PC-3 (cell line): ENCODE measurements at places on chromosomes 16 and 17.

- no peaks in the 10 kb centered on the region for H3K27me3 ChIP-seq
- H3K27ac ChIP-seq, result no peak overlapping the region
- DNase-seq, result no peak
Observed at GRCh38 chr16:3092501-3092941, 6.6 kb downstream of the ZSCAN10 start.

GRCh38 chr16:29972500-29972899 lies 1.2 kb upstream of the TAOK2 start:
- H3K4me1 ChIP-seq, result peaks cover 22% of the 10 kb centered on the region
- H3K36me3 ChIP-seq, result no peaks in the 10 kb centered on the region
- no peaks in the 10 kb centered on the region for H3K27me3 ChIP-seq
- no peak overlapping the region for H3K4me3 ChIP-seq
- no peak for DNase-seq
- H3K27ac ChIP-seq, result no peak overlapping the region

DNA sequence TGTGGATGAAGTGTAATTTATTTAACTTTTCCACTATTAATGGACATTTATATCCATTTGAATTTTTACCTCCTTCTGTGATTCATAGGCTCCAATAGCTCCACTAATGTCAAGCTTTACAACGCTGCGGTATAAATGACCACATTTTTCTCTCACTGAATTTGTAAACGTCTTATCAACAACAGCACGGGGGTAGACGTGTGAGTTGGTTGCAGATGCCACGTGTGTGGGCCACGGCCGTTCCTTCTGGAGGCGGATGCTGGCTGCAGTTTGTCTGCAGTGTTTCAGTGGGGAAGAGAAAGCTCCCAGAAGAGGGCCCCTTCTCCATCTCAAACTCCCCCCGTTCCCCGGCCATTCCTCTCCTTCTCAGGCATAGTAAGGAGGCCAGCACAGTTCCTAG lies 68.2 kb upstream of the XYLT1 start:
- no peak overlapping the region for H3K4me3 ChIP-seq
- H3K27ac ChIP-seq, result no peak overlapping the region
- no peaks in the 10 kb centered on the region for H3K36me3 ChIP-seq
- DNase-seq, result no peak
- H3K4me1 ChIP-seq, result no peaks in the 10 kb centered on the region

DNA sequence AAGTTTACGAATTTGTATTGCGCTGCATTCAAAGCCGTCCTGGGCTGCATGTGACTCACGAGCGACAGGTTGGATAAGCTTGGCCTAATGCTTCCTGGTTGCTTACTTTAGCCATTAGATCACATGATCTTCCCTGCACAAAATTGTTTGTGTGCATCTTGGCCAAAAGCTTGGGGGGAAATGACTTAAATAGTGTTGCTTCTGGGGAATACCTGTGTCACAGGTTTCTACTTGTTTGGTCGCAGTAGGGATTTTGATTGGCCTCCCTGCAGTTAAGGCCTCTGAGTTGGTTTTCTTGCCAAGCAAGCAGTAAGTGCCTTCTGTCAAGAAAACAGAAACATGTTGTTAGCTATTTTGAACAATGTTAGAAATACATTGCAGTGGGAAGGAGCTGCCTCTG lies 39.6 kb upstream of the DUSP14 start:
- peaks cover 2% of the 10 kb centered on the region; the same call in 1 of the 2 replicates for H3K36me3 ChIP-seq
- H3K4me1 ChIP-seq, result peaks cover 57% of the 10 kb centered on the region
- DNase-seq, result peak; percentile 72

DNA sequence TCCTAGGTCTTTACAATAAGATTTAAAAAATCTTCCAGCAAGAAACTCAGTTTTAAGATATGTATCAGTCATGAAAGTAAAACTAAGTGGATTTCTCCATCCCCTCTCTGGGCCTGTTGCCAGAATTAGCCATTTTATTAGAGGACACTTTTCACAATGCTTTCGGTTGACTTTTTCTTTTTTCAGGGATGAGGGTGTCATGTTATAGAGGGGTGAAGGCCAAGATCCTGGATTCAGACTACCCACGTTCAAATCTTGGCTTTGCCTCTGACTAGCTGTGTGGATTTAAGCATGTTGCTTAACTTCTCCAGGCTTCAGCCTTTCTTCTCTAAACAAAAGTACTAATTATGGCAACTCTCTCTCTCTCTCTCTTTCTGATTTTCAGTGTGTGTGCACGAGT lies 111.7 kb upstream of the COX10 start:
- H3K36me3 ChIP-seq, result no peaks in the 10 kb centered on the region
- no peak overlapping the region for H3K27ac ChIP-seq
- DNase-seq, result peak; percentile 41
- no peaks in the 10 kb centered on the region for H3K27me3 ChIP-seq

GRCh38 chr17:57584050-57584551 lies 161.0 kb downstream of the CCDC182 start:
- H3K4me1 ChIP-seq, result no peaks in the 10 kb centered on the region
- no peaks in the 10 kb centered on the region for H3K27me3 ChIP-seq
- no peak for DNase-seq
- no peak overlapping the region for H3K4me3 ChIP-seq

- no peak for DNase-seq
- no peaks in the 10 kb centered on the region for H3K4me1 ChIP-seq
- no peaks in the 10 kb centered on the region for H3K36me3 ChIP-seq
- H3K27me3 ChIP-seq, result no peaks in the 10 kb centered on the region
- no peak overlapping the region for H3K4me3 ChIP-seq
Observed at GRCh38 chr16:82395212-82395611, 225.2 kb upstream of the MPHOSPH6 start.

DNA sequence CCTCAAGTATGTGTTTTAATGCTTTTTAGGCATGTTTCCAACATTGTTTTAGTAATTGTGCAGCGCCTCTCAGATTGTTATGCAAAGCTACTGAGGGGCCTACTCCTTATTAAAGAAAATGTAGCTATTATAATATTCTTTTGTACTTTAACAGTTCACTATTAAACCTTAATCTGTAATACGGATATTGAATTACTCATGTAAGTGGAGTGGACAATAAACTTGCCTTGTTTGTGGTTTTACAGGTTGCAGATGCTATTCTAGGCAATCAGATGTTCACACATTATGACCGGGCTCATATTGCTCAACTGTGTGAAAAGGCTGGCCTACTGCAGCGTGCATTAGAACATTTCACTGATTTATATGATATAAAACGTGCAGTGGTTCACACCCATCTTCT lies 41.0 kb downstream of the PTRH2 start:
- no peaks in the 10 kb centered on the region for H3K27me3 ChIP-seq
- no peak overlapping the region for H3K4me3 ChIP-seq
- peaks cover 59% of the 10 kb centered on the region for H3K4me1 ChIP-seq
- H3K27ac ChIP-seq, result no peak overlapping the region
- H3K36me3 ChIP-seq, result peaks cover 86% of the 10 kb centered on the region

DNA sequence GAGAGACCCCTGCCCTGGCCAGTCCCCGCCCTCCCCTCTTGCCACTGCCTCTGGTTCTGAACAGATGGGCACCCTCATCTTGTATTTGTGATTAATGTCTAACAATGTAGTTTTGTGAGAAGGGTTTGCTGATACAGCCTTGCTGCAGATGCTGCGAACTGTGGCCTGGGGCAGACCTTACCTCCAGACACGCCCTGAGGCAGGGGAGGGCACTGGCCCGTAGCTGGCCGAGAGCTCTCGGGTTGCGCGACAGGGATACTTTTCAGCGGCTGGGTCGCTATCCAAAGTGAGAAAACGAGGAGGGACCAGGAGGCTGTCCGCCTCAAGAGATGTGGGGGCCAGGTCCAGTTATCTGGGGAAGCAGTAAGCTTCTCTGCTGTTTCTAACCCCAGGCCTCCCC lies 21.9 kb downstream of the STH start:
- no peaks in the 10 kb centered on the region for H3K4me1 ChIP-seq
- H3K27ac ChIP-seq, result no peak overlapping the region
- H3K36me3 ChIP-seq, result peaks cover 4% of the 10 kb centered on the region
- H3K27me3 ChIP-seq, result no peaks in the 10 kb centered on the region
- DNase-seq, result no peak
- no peak overlapping the region for H3K4me3 ChIP-seq

DNA sequence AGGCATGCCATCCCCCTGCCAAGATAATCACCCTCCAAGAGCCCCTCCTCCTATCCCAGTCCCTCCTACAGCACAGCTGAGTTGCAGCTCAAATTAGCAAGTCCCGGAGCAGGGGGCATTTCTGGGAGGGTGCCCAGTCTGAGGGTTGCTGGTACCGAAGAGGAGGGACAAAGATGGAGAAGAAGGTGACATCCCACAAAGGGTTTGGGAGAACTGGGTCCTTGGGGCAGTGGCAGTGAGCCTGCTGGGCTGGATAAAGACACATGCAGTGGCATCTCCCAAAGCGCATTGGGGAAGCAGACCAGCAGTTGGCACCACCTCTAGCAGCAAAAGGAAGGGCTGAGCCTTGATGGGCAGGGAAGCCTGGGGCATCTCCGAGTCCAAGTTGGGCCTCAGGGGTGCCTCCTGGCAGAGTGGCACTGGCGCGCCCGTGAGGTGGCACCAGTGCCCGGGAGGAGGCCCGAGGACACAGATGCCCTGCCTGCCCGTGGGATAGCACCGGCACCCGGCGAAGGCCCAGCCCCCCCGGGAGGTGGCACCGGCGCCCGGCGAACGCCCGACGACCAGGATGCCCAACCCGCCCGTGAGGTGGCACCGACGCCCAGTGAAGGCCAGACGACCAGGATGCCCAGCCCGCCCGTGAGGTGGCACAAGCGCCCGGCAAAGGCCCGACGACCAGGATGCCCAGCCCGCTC lies 622 bp downstream of the TOM1L2 start:
- peaks cover 13% of the 10 kb centered on the region for H3K4me1 ChIP-seq
- DNase-seq, result no peak
- peak overlapping the region; percentile 80 for H3K4me3 ChIP-seq
- H3K36me3 ChIP-seq, result no peaks in the 10 kb centered on the region

- H3K27me3 ChIP-seq, result no peaks in the 10 kb centered on the region
- no peaks in the 10 kb centered on the region for H3K4me1 ChIP-seq
- H3K36me3 ChIP-seq, result no peaks in the 10 kb centered on the region
- H3K27ac ChIP-seq, result no peak overlapping the region
- peak; percentile 74 for DNase-seq
Observed at GRCh38 chr17:39963829-39964228, 1.0 kb downstream of the GSDMA start.

DNA sequence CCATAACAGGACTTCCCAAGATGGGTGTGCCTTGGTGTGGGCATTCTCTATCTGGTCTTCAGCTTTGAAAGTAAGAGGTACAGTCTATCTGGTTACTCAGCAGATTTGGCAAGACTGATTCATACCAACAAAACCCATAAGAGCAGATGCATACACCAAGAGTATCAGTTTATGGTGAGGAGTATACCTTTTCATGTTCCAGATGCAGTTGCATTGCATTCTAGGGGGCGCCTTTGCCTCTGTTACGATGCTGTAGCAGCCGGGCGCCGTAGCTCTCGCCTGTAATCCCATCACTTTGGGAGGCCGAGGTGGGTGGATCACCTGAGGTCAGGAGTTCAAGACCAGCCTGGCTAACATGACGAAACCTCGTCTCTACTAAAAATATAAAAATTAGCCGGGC lies 31.1 kb upstream of the CARMIL2 start:
- peaks cover 41% of the 10 kb centered on the region for H3K36me3 ChIP-seq
- DNase-seq, result peak; percentile 11
- H3K27me3 ChIP-seq, result no peaks in the 10 kb centered on the region
- no peak overlapping the region for H3K27ac ChIP-seq

- H3K36me3 ChIP-seq, result no peaks in the 10 kb centered on the region
- H3K27me3 ChIP-seq, result no peaks in the 10 kb centered on the region
- no peak overlapping the region for H3K4me3 ChIP-seq
- no peaks in the 10 kb centered on the region for H3K4me1 ChIP-seq
- DNase-seq, result no peak
Observed at GRCh38 chr16:67302970-67303369, 23.6 kb downstream of the KCTD19 start.

- H3K27ac ChIP-seq, result no peak overlapping the region
- peaks cover 21% of the 10 kb centered on the region for H3K36me3 ChIP-seq
- DNase-seq, result no peak
- no peaks in the 10 kb centered on the region for H3K4me1 ChIP-seq
Observed at GRCh38 chr17:59178266-59178985, 22.9 kb downstream of the PRR11 start.

- H3K4me3 ChIP-seq, result no peak overlapping the region
- no peak for DNase-seq
- H3K27me3 ChIP-seq, result no peaks in the 10 kb centered on the region
- H3K4me1 ChIP-seq, result no peaks in the 10 kb centered on the region
- H3K36me3 ChIP-seq, result peaks cover 19% of the 10 kb centered on the region
- no peak overlapping the region for H3K27ac ChIP-seq
Observed at GRCh38 chr16:66800856-66801255, 528 bp downstream of the TERB1 start.

DNA sequence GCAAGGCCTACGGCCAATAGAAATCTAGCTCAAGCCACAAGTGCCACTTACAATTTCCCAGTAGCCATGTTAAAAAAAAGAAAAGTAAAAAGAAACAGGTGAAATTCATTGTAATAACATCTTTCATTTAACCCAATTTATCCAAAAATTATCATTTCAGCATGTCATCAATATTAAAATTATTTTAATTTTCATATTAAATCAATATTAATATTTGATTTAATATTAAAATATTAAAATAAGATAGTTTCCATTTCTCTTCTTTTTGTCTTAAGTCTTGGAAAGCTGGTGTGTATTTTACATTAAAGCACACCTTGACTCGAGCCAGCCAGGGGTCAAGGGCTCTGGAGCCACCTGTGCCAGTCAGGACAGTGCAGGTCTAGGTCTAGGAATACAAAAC lies 12.7 kb upstream of the C16orf74 start:
- no peaks in the 10 kb centered on the region for H3K36me3 ChIP-seq
- DNase-seq, result no peak
- H3K27me3 ChIP-seq, result no peaks in the 10 kb centered on the region
- no peak overlapping the region for H3K27ac ChIP-seq
- peaks cover 14% of the 10 kb centered on the region for H3K4me1 ChIP-seq

DNA sequence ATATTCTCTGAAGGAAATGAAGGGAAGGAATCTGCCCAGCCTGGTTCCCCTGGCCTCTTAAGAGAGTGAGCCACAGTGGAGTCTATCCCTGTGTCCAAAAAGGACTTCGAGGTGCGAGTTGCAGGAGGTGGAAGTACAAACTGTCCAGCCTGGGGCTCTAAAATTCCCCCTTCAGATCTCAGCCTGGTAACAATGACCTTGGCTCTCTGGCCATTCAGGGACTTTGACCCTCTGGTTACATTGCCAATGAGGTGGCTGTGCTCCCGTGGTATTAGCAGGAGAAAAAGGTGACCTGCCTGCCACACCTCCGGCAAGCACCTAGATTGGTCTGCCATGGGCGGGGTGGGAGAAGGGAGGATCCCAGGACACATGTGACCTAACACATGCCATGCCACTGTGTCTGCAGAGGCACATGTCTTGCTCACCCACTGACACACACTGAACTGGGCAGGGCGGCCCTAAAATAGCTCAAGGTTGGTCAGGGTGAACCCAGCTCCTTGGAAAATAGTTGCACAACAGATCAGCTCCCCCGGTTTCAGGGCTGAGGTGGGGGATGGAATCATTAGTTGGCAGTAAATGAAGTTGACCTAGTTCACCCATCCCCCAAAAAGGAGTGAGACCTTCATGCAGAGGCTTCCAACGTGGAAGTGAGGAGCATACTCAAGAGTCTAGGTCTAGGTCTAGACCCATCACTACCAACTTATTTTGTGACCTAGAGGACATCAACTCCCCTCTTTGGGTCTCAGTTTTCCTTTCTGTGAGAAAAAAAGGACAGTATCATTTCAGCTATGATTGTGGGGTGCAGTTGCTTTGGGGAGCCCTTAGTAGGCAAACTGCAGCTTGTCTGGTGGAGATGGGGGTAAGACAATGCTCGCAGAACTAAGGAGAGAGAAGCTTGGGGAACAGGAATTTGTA lies 2.2 kb downstream of the NR1D1 start:
- H3K27ac ChIP-seq, result peak overlapping the region; percentile 99
- peak overlapping the region; percentile 63 for H3K4me3 ChIP-seq
- no peaks in the 10 kb centered on the region for H3K27me3 ChIP-seq
- peaks cover 34% of the 10 kb centered on the region for H3K4me1 ChIP-seq
- peak; percentile 25 for DNase-seq

- no peaks in the 10 kb centered on the region for H3K36me3 ChIP-seq
- H3K27me3 ChIP-seq, result no peaks in the 10 kb centered on the region
- H3K27ac ChIP-seq, result no peak overlapping the region
- no peak for DNase-seq
- H3K4me3 ChIP-seq, result no peak overlapping the region
Observed at GRCh38 chr16:62549875-62550274, 513.6 kb upstream of the CDH8 start.
